Cardiac septum (tissue), 1 donor: ENCODE measurements at places on chromosomes 2 and 18. TPM values are rescaled to one million over a fixed set of nuclear protein-coding genes. Genes with fewer than 3 reads are reported as not detected.

- peak; percentile 47 for DNase-seq
Observed at GRCh38 chr2:28626891-28627421, 124.7 kb upstream of the PPP1CB start.

DNA sequence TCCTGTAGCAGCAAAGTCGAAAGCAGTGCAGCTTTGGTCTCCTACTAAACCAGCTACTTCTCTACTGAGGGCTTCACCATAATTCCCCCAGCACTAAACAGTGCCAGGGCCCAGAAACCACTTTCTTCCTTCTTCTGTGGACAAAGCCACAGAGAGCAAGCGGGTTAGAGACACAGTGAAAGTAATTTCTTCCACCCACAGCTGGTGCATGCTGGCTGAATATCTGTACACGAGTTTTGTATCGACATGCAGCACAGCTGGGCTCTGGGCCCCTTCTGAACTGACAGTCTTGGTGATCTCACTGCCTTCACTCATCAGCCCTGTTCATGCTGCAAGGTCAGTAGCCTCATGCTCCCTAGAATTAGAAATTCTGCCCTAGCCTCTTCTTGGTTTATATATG is 74.0 kb upstream of the SULT1C3 start:
- no peak for DNase-seq

- no peak for DNase-seq
Observed at GRCh38 chr2:204109681-204110080, 173.1 kb downstream of the ICOS start.

PSMA8 gene
- not detected for total RNA-seq

PDE1A gene
- 9.6 TPM for total RNA-seq

GRCh38 chr2:66237803-66238379 is 197.0 kb upstream of the MEIS1 start:
- no peak for DNase-seq

DNA sequence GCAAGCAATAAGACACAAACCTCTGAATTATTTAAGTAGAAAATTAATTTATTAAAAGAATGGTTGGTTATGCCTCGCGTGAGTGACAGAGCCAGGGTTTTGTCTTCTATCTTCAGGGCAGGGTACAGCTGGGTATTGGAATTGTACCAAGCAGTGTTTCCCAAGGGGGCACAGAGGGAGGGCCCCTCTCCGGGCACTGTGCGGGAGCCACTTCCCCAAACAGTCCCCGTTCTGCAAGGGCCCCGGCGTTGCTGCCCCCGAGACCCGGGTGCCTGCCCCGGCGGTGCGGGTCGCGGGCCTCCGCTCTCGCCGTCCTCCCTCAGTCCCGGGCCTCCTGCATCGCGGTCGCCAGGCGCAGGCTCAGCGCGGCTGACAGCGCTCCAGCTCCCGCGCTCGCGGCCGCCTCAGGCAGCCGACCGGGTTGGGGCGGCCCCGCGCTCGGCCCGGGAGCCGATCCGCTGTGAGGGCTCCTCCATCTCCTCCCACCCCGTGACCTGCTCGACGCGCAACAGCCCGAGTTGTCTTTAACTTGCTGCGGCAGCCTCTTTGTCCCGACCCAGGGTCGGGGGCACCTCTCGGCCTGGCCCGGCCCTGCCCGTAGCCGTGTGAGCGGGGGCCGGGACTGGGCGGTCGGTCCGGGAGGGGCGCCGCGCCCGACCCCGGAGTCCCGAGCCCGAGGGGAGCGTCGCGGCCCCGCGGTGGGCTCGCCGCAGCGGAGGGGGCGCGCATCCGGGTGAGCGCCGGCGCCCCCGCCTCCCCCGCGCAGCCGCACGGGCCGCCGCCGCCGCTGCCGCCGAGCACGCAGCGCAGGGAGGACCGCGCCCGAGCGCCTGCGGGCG is 620 bp upstream of the GALNT1 start:
- peak; percentile 83 for DNase-seq

MEMO1 gene
- total RNA-seq: 70.7 TPM

GRCh38 chr2:241769819-241770184 is 6.8 kb upstream of the GAL3ST2 start:
- peak; percentile 54 for DNase-seq

DNA sequence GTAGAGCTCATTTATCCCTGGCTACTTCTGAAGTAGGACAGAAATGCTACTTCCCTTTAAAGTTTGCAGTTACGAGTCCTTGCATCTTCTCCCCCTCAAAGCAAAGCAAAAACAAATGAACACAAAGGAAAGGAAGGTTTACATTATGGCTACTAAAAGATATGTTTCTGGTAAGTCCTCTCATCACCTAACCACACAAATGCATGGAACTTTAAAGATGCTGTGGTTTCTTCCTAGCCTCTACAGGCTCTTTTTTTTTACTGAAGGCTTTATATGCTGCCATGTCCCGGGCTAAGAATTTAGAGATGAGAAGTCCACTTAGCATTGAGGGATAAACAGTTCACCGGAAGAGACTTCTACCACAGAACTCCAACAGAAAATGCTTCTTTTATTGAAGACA is 291.2 kb downstream of the SS18 start:
- no peak for DNase-seq

DNA sequence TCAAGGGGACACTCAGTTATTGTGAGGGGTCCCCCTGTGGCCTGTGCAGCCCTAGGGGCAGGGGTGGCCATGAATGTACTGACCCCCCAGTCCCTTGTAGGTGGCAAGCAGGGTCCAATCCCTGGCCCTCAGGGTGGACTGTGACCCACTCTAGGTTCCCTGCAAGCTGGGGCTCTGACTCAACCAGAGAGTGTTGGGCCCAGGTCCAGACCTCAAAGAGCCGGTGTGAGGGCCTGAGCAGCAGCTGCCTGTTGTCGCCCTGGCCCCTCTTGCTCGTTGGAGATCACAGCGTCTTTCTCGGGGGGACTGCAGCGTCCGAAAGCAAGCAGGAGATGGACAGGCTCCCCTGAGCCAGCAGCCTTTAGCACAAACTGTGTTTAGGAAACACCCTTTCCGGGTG is 66.8 kb upstream of the ATG16L1 start:
- no peak for DNase-seq

- DNase-seq: peak; percentile 46
Observed at GRCh38 chr2:31088504-31089195, 49.6 kb downstream of the GALNT14 start.

DNAH6 gene
- 0.22 TPM for total RNA-seq

- no peak for DNase-seq
Observed at GRCh38 chr2:40827392-40827791, 375.5 kb upstream of the SLC8A1 start.

- DNase-seq: no peak
Observed at GRCh38 chr2:208545403-208546042, 138.9 kb downstream of the PTH2R start.

DNA sequence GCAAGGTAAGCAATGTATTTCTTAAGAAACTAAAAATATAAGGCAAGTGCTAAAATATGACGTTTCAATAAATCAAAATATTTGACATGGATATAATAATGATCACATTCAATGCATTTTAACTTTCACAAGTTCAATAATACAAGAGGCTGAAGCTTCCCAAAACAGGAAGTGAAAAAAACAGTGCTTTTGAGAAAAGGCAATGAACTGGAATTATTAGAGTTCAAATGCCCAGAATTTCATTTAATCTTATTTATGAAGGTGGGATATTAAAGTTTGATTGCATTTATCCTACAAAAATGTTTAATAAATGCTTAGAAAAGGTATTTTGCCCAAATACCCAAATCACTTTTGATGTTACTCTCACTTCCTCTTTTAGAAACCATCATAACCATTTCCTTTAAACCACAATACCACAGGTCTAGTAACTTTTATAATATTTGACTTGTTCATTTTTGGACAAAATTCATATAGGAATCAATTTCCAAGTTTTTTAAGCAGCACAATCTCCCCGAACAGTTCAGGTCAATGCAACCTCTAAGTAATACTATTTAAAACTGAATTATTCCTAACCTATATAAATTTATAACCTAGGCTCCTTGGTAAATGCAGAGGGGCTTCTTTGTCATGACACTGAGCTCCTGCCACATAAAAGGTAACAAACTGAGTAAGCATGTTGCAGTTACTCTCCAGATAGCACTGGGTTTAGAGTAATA is 2.1 kb downstream of the NCKAP1 start:
- DNase-seq: no peak

DNA sequence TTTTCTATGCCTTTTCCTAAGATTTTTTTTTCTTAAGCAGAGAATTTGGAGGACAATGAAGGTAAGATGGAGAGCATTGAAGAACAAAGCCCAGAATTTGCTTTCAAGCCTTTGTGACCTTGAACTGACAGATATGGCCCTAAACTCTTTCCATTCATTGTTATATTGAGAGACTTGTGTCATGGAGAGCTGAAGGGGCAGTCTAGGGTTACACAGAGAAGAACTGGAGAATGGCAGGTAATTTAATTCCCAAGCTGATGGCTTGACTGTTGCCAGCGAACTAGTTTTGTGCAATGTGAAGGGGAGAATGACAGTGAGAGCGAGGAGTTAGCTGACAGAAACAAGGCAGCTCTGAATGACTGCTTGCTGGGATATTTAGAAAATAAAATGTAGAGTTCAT is 1344.2 kb downstream of the LRP1B start:
- DNase-seq: no peak

LMAN2L gene
- 17.0 TPM for total RNA-seq

GRCh38 chr2:33090553-33091134 is 143.9 kb downstream of the LTBP1 start:
- no peak for DNase-seq

DNA sequence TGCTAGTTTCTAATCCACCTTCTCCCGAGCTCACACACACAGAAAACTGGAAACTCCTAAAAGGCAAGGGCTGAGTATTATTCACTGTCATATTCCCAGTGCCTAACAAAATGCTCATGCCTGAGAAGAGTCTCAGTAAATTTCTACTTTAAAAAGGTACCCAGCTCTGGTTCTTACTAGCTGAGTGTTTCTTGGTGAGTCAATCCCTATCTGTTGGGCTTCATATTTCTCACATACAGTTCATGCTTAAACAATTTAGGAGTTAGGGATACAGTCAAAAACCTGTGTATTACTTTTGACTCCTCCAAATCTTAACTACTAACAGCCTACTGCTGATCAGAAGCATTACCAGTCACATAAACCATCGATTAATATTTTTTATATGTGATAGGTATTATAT is 204.9 kb downstream of the EN1 start:
- no peak for DNase-seq

GRCh38 chr2:59301466-59302402 is 1060.6 kb upstream of the FANCL start:
- no peak for DNase-seq

AGAP1 gene
- total RNA-seq: 18.7 TPM

DNA sequence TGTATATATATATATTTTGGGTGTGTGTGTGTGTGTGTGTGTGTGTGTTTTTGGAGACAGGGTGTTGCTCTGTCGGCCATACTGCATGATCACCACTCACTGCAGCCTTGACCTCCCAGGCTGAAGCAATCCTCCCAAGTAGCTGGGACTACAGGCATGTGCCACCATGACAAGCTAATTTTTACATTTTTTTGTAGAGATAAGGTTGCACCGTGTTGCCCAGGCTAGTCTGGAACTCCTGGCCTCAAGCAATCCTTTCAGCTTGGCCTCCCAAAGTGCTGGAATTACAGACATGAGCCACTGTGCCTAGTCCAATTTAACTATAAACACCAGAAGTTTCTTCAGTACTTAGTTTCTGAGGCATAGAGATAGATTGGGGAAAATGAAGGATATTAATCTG is 18.3 kb downstream of the LIMS1 start:
- DNase-seq: no peak

GRCh38 chr18:66167829-66168684 is 417.2 kb downstream of the CDH7 start:
- DNase-seq: no peak

SPP2 gene
- total RNA-seq: not detected

- DNase-seq: no peak
Observed at GRCh38 chr2:122132147-122132691, 376.8 kb downstream of the TSN start.

CENPA gene
- not detected for total RNA-seq

PRKAG3 gene
- 0.13 TPM for total RNA-seq

GALR1 gene
- 0.08 TPM for total RNA-seq

FAP gene
- total RNA-seq: 10.4 TPM

SOX11 gene
- total RNA-seq: 2.8 TPM

GRCh38 chr18:39994498-39994897 is 1960.5 kb upstream of the PIK3C3 start:
- DNase-seq: no peak

GRCh38 chr2:200467806-200468681 is 41.8 kb downstream of the KCTD18 start:
- no peak for DNase-seq

TLX2 gene
- total RNA-seq: not detected

- no peak for DNase-seq
Observed at GRCh38 chr2:132668987-132669907, 758 bp downstream of the LYPD1 start.

DNA sequence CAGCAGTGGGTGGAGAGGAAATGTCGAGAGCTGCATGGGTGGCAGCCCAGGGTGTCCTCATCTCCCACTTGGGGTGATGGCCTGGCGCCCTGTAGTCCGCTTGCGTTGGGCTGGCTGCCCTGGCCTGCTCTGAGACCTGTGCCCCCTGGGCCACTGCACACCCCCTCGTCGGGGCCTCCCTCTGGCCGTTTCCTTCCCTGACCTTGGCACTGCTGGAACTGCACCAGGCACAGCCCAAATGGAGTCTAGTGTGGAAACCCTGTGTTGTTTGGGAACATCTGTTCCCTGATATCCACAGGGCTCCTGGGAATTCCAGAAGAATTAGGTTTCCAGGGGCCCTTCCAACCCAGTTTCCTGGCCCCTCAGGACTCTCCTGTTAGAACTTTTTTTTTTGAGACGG is 13.9 kb downstream of the EFHD1 start:
- no peak for DNase-seq

KIAA2012 gene
- not detected for total RNA-seq

DNA sequence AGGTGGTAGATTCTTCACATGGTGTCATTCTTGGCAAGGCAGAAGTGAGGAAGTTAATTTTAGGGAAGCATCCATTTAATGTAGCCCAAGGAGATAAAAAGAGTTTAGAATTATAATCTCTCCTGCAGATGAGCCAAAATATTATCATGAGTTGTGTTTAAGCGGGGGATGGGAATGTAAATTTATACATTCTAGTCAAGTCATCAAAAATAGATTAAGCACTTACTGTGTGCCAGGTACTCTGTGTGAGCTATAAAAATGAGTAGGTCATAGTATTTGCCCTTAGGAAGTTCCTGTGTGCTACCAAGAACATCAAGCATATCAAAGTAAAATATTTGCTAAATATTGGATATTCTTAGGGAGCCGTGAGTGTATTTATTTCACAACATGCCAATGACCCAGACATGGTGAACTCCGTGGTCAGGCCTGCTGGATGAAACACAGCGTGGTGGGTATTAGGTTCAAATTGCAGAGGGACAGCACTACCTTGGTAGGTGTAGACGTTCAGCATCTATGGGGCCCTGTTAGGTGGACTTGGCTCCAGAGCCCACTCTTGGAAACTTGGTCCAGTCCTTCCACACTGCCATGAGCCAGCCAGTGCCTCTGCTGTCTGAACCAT is 37.4 kb downstream of the MEIS1 start:
- DNase-seq: no peak
